ENCODE measurements at places on chromosomes 13 and 19.

DNA sequence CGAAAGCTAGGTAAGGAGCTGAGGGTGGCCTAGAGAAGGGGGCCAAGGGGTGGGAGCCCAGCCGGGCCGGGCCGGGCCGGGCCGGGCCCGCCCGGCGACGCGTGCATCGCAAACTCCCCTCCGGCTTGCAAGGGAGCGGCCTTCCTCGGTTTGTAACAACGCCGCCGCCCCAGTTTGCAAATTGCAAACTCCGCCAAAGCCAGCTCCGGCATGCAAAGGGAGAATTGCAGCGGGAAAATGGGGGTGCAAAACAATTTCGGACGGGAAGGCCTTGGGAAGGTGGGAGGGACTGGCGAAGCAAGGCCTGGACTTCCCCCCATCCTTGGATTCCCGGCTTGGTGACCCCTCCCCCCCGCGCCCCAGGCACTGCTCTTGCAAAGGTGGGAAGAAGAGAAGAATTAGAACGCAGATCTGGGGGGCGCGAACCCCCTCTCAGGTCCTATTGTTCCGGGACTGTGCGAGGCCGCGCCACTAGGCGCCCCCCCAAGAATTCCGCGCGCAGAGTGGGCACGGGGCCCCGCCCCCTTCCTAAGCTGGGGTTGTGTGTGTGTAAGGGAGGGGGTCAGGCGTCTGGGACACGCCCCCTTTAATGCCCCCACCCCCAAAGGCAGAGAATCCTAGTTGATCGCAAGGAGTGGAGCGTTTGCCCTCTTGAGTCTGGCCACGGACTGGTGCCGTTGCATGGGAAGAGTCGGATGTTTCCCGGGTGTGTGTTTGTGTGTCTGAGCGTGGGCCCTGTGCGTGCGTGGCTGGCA is 926 bp downstream of the PRR12 start:
- DNase-seq: no peak

- DNase-seq: no peak
Observed at GRCh38 chr13:32136716-32137115, 105.1 kb downstream of the FRY start.

GRCh38 chr13:97344265-97345175 is 89.4 kb upstream of the RAP2A start:
- peak; percentile 28 for DNase-seq

GRCh38 chr13:110525328-110526319 is 35.9 kb downstream of the RAB20 start:
- no peak for DNase-seq

DNA sequence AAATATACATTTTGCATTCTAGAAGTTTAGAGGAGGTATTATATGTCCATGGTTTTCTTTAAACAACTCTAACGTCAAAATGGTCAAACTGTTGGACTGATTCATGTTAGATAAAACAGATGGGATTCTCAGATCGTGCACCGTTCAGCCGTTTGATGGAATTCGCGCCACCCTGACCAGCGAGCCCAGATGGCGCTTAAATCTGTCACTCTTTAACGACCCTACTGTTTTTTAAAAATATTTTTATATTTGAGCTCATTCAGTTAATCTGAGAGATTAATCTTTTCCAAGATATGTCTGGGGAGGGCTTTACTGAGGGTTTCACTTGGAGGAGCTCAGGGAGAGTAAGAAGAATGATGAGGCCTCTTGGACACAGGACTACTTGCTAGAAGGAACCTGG is 164.4 kb downstream of the TM9SF2 start:
- DNase-seq: no peak

DNA sequence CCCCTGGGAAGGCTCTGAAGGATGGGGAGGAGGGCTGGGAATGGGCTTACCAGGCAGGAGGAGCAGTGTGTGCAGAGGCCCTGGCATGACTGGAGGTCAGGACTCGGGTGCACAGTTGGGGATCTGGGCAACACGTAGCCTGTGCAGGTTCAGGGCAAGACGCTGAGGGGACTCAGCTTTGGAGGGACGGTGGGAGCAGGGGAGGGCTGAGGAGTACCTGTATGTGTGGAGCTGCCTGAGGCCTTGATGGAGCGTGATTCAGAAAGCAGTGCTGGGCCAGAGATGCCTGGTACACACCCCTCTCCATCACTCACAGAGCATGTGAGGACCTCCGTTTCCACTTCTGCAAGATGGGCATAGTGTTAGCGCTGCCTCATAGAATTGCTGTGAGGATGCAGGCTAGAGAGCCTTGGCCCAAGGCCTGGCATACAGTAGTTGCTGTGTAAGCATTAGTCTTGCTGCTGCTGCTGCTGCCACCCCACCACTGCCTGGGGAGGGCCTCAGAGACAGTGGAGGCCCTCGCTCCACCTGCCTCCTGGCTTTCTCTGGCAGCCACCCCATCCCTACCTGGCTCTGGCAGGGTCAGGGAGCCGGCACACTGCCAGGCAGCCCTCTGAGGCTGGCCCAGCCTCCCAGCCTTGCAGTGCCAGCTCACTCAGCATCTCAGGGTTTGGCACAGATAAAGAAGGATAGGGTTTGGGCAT is 2.4 kb downstream of the PAK4 start:
- DNase-seq: no peak

GRCh38 chr19:11069561-11069960 is 19.7 kb upstream of the LDLR start:
- DNase-seq: no peak

DNA sequence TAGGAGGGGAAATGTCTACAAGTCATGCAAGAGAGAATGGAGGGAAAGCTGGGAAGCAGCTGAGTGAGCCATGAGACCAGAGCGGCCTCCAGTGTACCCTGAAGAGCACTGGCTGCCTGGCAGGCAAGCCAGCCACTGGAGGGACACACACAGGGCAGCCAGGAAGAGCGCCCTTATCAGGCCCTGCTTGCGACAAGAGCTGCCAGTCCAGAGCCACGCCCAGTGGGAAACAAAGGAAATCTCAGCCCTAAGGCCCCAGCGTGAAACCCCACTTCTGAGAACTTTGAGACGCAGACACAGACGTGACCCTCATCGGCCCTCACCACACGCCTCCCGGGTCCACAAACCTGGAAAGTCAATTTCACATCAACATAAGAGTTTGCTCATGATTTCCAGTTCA is 105.0 kb downstream of the STK24 start:
- no peak for DNase-seq

DNA sequence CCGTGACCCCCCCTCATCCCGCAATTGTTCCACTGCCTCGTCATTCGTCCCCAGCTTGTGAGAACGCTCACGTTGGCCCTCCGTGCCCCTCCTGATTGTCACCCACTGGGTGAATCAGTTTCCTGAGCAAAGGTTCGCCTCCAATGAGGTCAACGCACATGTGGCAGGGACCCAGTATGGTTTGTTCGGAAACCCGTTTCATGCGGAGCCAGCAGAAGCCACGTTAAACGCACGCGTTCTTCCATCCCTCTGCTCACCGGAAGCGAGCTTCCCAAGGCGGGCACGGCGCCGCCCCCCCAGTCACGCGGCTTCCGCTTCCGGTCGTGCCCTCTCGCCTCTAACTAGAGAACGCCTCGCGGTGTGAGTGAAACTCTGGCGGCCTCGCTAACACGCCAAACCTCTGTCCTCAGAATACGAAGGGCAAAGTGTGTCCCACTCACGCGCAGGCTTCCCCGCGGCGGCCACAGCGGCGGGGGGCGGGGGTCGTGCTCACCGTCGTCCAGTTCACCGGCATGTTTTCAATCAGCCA is 18.0 kb upstream of the CFAP97D2 start:
- no peak for DNase-seq

DNA sequence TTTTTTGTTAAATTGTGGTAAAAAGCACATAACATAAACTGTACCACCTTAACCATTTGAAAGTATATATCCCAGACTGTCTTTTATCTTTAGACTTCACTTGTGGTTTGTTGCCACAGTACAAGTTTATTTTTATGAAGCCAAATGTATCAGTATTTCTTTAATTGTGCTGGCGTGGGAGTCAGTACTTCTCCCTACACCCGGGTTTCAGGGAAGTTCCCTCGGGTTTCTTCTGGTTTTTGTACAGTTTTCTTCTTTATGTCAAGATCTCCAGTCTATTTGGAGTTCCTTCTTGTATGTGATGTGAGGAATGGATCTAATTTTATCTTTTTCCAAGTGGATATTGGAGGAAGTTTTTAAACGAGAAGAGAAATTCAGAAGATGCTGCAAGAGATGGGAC is 20.5 kb downstream of the CCDC8 start:
- DNase-seq: no peak

GRCh38 chr13:84651288-84651687 is 769.0 kb upstream of the SLITRK1 start:
- no peak for DNase-seq

- DNase-seq: no peak
Observed at GRCh38 chr13:37905736-37906135, 36.2 kb upstream of the TRPC4 start.

DNA sequence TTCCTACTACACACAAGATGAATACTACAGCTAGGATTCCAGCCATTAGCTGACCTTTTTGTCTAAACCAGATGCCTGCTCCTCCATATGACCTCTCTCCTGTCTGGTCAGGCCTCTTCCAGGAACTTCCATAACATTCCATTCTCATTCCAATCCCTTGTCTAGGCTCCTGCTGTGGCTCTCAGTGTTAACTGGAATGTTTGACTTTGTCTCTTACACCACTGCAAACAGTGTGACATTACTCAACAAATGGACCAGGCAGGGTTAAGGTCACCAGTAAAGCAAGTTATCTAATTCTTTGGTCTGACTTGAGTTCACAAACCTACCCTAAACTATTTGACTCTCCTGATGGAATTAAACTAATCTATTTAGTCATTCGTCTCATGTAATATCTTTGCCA is 2.1 kb upstream of the GPC6 start:
- DNase-seq: no peak

DNA sequence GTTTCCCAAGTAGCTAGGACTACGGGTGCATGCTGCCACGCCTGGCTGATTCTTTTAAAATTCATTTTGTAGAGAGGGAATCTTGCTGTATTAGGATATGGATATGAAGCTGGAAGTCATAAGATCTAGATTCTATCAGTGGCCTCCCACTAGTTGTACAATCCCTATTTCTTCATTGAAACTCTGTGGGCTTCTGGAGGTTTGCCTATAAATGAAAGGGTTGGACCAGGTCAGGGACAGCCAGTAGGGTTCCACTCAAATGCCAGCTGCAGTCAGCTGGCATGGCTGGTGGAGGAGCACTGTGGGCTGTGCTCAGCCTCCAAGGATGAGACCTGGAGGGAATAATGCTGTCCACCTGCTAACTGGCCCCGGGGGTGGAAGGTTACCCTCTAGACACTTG is 110.2 kb upstream of the GJB6 start:
- DNase-seq: no peak

- no peak for DNase-seq
Observed at GRCh38 chr19:55902080-55902751, 29.9 kb downstream of the NLRP13 start.
